ENCODE measurements at places on chromosomes 11 and 22.
A peak's percentile ranks its signal among the peaks of the same experiment; 100 is the strongest.

DNA sequence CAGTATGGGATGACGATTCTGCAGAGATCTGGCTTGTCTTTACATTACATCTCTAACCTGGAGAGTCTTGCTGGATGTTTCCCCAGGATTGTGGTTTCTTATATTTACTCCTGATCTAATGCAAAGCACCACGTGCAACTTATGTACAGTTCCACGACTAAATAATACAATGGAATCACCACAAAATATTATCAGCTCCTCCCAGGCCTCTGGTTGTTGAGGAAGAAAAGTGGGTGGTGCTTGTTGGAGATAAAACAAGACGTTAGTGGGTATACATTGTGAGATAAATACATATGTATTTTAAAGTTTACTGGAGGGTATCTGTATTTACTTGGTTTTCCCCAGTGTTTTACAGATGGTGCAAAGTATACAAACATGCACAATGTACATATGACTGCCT lies 569.7 kb downstream of the NTM start:
- no peak for DNase-seq

DNA sequence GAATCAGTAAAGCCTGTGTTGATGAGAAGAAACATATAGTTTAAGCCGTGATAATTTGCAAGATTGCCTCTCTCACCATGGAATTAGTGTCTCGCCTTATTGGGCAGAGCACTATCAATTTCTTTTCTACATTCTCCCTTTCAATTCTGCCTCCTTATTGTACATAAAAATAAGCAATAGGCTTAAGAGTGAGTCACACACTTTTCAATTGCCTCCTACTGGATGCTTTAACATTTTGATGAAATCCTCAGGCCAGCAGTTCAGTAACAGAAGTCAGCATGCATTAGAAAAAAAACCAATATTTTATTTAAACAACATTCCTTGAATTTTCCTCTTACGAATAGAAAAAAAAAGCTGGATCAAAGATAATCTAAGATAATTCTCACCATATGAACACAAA lies 33.8 kb upstream of the VWA5A start:
- peak; percentile 6 for DNase-seq

DNA sequence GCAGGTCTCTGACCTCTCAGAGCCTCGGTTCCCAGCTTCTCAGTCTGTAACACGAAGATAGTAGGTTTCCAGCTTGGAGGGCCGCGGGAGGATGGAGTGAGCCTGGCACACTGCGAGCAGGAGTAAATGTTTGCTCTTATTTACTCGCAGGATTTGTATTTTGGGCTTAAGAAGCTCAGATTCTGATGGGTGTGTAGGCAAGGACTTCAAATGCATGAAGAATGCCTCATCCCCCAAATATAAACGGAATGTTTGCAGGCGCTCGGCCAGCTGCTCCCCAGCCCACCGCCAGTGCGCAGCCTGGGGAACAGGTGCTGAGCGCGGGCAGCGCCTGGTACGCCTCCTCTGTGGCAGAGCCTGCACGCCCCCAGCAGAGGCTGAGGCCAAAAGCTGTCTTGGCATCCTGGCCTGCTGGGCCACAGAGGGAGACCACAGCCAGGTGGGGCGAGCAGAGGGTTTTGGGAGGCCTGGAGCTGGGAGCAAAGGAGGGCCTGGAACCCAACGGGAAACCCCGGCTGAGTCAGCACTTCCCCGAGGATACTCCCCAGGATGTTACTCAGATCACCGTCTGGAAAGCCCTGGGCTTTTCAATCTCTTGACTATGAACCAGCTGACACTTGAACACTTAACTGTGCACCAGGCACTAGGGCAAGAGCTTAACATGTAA lies 9.4 kb downstream of the EHD1 start:
- DNase-seq, result peak; percentile 94

GRCh38 chr11:15940462-15941205 lies 415.7 kb downstream of the SOX6 start:
- DNase-seq, result no peak

DNA sequence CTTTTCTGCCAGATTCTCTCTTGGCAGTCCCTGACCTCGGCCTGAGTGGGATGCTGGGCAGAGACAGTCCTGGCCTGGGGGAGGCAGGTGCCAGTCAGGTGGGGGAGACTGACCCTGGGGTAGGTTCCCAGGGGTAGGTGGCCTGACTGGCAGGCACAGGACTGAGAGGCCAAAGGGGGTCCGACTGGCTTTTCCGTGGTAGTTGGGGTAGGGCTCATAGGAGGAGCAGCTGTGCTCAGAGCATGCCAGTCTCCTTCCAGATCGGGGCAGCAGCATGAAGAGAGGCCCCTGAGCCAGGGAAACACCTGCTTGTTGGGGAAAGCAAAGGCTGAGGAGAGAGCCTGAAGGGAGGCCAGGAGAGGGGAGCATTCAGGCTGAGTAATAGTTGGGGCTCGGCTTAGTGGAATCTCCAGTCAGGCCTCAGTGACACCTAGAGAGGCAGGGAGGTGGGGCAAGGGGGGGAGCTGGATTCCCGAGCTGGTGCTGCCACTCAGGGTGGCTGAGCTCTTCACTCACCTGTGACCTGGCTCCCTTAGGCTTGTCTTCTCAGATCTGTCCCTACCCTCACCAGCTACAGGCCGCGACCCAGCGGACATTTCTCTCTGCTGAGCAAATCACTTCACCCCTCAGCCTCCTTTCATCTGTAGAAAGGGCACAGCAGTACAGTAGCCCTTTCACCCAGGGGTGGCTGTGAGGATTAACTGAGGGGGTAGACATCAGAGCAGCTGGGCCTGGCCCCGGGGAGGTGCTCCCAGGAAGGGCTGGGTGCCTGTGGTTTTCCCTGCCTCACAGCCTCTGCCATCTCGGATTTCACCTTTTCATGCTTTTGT lies 26.2 kb downstream of the MCM5 start:
- peak; percentile 26 for DNase-seq

DNA sequence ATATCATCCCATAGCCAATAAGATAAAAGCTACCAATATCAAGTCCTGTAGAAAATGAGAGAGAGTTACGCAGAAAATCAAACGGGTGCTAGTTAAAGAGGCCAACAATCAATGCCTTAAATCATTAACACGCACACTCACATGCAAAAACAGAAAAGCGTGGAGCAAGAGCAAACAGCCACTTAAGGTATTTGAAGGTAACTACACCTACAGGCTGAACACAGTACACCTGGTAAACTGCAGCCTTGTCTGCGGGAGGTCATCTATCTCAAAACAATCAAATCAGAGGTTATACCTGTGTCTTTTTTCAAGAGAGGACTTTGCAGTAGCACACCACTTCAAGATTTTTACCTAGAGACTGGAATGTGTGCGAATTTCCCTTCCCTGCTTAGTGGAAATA lies 23.6 kb downstream of the SLC35F2 start:
- no peak for DNase-seq

DNA sequence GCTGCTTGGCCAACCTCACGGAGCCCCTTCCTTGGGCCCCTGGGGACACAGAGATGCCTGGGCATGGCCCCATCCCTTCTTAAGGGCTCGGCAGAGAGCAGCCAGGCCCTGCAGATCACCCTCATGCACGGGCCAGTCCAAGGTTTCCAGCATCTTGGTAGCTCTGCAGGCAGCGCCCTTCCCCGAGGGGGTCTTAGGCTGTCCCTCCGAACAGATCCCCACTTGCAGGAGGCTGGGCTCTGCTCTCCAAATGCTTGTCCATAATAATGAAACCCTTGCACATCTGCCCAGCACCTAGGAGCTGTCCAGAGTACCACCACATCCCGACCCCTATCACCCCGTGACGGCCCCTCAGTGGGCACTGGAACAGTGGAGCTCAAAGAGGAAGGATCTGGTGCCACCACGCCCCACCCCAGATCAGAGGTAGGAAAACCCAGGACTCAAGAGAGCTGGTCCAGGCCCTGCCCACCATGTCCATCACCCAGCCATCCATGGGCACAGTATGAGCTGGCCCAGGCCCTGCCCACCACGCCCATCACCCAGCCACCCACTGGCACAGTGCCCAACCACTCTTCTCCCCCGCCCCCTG lies 92.5 kb upstream of the PRR5 start:
- DNase-seq, result no peak

- DNase-seq, result peak; percentile 99
These were observed at the start of the genes C11orf54 and TAF1D for GRCh38 chr11:93741094-93741881. C11orf54 (plus strand) TSS chr11:93741672; CDS start chr11:93747394, 5,722 bp downstream. TAF1D (minus strand) TSS chr11:93741495; CDS start chr11:93739304, 2,191 bp downstream.

- no peak for DNase-seq
These were observed 24.3 kb downstream of the FAM118A start for GRCh38 chr22:45334068-45334467.

- no peak for DNase-seq
These were observed 196.5 kb downstream of the FAM76B start for GRCh38 chr11:95593111-95593510.

- DNase-seq, result peak; percentile 68
These were observed 12.6 kb upstream of the APLNR start for GRCh38 chr11:57249384-57250319.

- DNase-seq, result no peak
These were observed 60.2 kb upstream of the HMGXB4 start for GRCh38 chr22:35197071-35197470.

DNA sequence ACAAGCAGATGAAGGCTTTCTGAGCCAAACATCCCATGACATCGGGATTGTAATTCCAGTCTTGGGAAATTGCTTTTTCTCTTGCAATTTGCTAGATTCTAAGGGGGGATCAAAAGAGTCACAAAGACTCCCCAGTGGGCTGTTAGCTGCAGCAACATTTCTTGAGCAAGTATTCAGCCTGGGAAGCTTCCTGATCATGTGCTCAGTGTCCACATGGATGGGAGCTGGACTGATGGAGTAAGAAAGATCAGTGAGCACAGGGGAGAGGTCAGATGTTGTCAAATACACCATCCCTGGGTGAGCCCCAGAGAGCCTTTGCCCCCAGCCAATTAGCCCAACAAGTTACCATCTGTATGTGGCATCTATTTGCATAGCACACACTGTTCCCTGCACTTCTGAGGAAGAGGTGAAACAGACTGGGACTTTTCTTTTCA lies 10.2 kb upstream of the GRK3 start:
- DNase-seq, result no peak

GRCh38 chr11:109148669-109149068 lies 273.3 kb upstream of the C11orf87 start:
- no peak for DNase-seq

DNA sequence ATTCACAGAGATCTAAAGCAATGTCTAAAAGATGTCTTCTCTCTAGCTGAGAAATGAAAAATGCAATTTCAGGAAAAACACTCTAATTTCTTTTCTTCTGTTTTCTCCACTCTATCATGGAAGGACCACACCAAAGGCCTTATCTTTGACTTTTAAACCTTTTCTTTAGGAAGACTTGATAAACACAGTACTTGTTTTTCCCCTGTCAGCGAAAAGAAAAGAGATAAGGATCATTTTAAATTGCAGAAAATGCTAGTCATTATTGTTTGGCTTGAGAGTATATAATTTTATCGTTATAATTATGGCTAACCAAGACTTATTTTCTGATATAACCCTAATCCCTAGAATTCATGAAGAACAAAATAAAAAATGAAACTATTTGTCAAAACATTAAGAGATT lies 462.4 kb upstream of the API5 start:
- no peak for DNase-seq
